Diencephalon (tissue), 1 donor: ENCODE measurements at places on chromosomes 7 and 10. TPM values are rescaled to one million over a fixed set of nuclear protein-coding genes. Genes with fewer than 3 reads are reported as not detected.

The SPDYE2B gene
- not detected for total RNA-seq

The MOGAT3 gene
- not detected for total RNA-seq

The NYAP1 gene
- 38.8 TPM for total RNA-seq

The PLXDC2 gene
- total RNA-seq = 45.0 TPM

The OR6B1 gene
- total RNA-seq = not detected

The HYAL4 gene
- total RNA-seq = not detected

The AGAP9 gene
- 1.6 TPM for total RNA-seq

The NODAL gene
- 3.5 TPM for total RNA-seq

The ANKRD1 gene
- total RNA-seq = not detected

The GARIN1A gene
- 0.92 TPM for total RNA-seq

The CALML5 gene
- total RNA-seq = not detected
